Mammary microvascular endothelial cell (primary cell): ENCODE measurements at places on chromosomes 1 and 21. TPM values are rescaled to one million over a fixed set of nuclear protein-coding genes. Genes with fewer than 3 reads are reported as not detected.

The CHD1L gene
- total RNA-seq: 18.6 and 26.8 TPM in 2 replicates

The OR2T2 gene
- not detected in 2 replicates for total RNA-seq

The HSD11B1 gene
- 0.10 and 0.13 TPM in 2 replicates for total RNA-seq

The OPTC gene
- total RNA-seq: not detected in 2 replicates

The AGMAT gene
- total RNA-seq: 1.6 and 2.5 TPM in 2 replicates

The FOXO6 gene
- total RNA-seq: 0.05 and 0.47 TPM in 2 replicates

The C1orf94 gene
- not detected in 2 replicates for total RNA-seq

The ANXA9 gene
- not detected in 2 replicates for total RNA-seq

The GJA8 gene
- total RNA-seq: not detected in 2 replicates

The LAD1 gene
- not detected in 2 replicates for total RNA-seq

The COPA gene
- 114 and 125 TPM in 2 replicates for total RNA-seq

The CASQ1 gene
- total RNA-seq: not detected in 2 replicates

The CSF3R gene
- not detected in 2 replicates for total RNA-seq

The FAM151A gene
- total RNA-seq: not detected in 2 replicates
